Erythroblast (primary cell): ENCODE measurements at places on chromosomes 13 and 19.

DNA sequence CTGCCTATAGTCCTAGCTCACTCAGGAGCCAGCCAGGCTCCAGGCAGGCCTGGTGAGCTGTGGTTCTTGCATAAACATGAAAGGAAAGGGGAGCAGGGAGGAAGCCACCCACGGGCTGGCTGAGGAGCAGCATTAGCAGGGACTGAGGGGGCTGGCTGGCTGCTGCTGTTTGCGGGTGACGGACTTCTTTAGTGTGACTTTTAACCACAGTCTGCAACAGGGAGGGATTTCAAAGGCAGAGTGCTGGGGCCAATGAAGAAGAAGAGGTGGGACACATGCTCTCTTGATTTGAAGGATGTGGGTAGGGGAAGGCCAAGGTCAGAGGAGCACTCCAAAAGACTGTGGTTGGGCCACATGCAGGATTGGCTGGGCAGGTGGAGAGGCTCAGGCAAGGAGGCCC lies 223.0 kb downstream of the DNAJC15 start:
- no peak for DNase-seq

DNA sequence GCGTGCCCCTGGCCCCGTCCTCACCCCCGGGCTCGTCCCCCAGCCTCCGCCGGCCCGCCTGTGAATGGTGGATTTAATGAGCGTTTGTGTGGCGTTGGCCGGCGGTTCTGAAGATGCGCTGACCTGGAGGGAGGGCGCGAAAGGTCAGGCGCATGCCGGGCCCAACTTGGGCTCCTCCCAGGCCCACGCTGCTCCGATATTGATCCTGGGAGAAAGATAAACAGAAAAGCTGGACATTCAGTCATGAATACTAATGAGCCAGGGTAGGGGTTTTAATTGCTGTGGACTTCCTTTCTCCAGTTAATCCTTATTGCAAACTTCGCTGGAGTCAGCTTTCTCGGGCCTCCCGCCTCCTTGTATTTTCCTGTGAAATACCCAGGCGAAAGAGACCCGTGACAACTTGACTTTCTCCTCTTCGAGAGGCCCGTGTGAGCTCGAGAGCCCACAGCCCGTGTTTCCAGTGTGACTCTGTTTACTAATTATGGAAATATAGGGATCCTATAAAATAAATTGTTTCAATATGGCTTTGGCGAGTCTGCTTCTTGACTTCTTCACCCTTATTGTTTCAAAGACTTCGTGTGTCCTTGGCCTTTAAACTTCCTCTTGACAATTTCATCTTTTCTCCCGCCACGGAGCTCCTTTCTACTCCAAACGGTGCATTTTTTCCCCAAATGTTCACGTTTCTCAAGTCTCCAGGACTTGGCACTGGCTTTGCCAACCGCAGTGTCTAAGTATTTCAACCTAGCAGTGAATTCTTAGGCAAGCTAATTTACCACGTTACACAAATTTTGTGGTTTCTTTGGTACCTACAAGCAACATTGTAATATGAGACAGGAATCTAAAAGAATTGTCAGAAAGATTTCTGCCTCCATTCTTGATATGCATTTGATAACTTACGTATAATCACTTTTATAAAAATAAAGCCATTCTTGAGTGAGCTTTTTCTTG lies 10.5 kb downstream of the ZIC2 start:
- DNase-seq: no peak

DNA sequence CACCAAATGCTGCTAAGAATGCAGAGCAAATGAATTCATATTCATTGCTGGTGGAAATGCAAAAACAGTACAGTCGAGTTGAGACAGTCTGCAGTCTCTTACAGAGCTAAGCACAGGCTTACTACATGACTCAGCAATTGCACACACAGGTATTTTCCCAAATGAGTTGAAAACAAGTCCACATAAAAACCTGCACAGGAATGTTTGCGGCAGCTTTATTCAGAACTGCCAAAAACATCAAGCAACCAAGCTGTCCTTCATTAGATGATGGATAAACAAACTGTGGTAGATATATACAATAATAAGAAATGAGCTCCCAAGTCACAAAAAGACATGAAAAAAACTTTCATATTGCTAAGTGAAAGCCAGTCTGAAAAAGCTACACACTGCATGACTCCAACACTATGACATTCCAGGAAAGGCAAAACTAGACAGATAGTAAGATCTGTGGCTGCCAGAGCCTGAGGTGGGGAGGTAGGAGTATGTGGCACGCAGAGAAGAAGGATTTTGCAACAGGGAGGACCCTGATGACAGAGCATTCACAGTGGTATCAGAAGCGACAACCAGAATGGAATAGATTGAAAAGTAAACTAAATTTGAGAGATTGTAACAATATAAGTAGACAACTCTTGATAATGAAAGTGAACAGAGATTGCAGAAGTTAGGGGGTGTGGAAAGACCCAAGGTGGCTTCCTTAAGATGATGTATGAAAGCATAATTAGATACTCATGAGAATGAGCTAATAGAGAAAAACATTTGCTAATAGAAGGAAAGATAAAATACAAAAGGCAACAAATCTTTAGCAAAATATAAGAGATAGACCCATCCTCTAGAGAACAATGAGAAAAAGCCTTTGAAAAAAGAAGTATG lies 52.7 kb downstream of the TSC22D1 start:
- DNase-seq: no peak

- no peak for DNase-seq
These were observed 6.9 kb downstream of the CHAF1A start for GRCh38 chr19:4409123-4409933.

DNA sequence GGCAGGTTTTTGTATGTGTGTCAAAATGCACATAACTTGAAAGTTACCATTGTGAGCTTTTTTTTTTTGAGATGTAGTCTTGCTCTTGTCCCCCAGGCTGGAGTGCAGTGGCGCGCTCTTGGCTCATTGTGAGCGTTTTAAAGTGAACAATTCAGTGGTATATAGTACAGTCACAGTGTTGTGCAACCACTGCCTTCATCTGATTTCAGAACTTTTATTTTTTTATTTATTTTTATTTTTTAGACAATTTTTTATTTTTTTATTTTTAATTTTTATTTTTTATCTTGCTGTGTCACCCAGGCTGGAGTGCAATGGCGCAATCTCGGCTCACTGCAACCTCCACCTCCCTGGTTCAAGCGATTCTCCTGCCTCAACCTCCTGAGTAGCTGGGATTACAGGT lies 15.0 kb downstream of the SLC25A42 start:
- no peak for DNase-seq

DNA sequence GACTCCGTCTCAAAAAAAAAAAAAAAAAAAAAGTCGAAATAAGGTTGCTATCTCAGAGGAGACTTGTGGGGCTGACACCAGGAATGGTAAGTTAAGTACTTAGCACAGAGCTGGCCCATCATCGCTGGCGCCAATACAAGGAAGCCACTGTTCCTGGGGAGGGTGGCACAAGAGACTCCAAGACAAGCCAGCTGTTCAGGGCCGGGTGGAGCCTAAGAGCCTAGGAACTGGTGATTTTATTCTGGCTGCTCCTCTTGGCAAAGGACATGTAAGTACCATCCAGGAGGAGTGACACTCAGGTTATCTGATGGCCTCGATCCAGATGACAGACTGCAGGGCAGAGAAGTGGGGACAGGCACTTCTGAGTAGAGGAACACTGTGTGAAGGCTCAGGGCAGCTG lies 3.8 kb downstream of the ELOF1 start:
- no peak for DNase-seq

GRCh38 chr19:3028305-3029064 lies 595 bp downstream of the TLE2 start:
- no peak for DNase-seq
